ENCODE measurements at places on chromosomes 1 and 21. TPM values are rescaled to one million over a fixed set of nuclear protein-coding genes. Genes with fewer than 3 reads are reported as not detected.

DNA sequence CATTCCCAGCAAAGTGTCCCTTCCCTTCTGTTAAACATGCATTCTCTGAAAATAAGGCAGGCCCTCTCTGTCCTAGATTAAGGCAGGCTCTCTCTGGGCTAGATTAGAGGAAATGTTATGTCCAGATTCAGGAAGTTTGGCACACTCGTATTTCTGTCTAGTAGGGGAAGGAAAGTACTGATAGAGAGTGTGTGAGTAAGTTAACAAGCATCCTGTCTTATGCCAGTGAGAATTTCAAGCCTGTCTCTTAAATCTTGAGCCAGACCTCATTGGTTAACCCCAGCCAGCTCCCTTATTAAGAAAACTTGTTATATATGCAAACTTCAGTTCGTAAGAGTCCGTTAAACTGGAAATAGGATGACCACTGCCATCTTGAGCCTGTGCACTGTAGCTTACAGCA is 31.6 kb downstream of the IGSF5 start:
- no peak for DNase-seq

Gene MATN1
- not detected for total RNA-seq

DNA sequence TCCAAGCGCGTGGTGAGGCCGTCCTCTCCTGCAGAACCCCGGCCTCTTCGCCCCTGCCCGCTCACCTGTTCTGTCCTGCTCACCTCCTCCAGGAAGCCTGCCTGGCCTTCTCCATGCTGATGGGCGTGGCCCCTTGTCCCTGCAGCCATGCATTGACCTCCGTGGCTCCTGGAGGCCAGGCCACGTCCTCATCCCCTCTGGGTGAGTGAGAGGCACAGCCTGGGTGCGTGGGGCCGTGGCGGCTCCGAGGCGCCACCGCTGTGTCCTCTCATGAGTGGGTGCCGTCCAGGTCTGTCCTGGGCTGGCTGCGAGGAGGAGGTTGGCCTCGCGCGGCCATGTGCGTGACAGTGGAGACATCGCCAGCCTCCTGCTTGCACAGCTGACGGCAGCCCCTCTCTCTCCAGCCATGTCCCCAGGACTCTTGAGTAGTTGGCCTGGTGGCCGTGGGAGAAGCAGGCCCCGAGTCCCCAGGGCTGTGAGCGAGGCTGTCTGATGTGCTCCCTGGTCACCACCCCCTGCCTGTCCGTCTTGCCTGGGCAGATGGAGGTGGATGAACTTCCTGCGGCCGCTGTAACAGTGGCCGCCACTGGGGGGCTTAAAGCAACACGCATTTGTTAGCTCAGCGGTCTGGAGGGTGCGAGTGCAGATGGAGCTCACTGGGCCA is 58.1 kb downstream of the PRKCZ start:
- DNase-seq = no peak

- DNase-seq = no peak
Measured at GRCh38 chr1:239112101-239112935, 274.1 kb upstream of the CHRM3 start.

GRCh38 chr1:71919811-71920509 is 362.4 kb downstream of the NEGR1 start:
- DNase-seq = no peak

- DNase-seq = no peak
Measured at GRCh38 chr1:39149509-39149908, 55.0 kb upstream of the MACF1 start.

DNA sequence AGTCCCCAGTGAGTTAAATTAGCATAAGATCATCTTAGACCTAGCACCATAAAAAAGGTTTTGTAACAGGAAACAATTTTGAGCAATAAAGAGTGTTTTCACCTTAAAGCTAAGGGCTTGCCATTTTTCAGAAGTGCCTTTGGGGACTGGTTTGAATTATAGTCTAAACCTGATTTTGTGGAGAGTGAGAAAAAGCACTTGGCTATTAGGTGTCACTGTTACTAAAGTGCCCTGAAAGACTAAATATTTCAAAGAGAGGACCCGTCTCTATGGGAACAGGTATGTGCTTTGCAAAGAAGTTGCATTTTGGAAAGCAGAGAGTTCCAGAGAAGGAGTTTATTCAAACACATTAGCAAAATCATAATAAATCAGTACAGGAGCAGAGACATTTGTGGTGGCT is 9.1 kb downstream of the NTNG1 start:
- DNase-seq = no peak

DNA sequence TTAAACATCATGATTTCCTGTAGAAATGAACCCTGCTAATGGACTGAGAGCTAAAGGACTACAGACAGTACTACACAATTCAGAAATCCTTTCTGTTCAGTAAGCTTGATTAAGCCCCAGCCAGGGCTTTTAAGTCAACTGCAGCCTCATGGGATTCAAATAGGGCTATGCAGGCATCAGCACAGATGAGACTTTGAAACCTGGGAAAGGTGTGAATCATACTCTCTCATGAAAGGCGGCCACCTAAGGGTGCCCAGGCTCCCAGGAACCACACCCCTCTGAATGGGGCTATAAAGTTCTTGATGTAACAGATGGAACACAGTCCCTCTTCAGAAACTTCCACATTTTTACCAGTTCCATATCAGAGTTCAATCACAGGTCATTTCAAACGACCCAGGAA is 7.6 kb downstream of the SIPA1L2 start:
- DNase-seq = peak; percentile 68

DNA sequence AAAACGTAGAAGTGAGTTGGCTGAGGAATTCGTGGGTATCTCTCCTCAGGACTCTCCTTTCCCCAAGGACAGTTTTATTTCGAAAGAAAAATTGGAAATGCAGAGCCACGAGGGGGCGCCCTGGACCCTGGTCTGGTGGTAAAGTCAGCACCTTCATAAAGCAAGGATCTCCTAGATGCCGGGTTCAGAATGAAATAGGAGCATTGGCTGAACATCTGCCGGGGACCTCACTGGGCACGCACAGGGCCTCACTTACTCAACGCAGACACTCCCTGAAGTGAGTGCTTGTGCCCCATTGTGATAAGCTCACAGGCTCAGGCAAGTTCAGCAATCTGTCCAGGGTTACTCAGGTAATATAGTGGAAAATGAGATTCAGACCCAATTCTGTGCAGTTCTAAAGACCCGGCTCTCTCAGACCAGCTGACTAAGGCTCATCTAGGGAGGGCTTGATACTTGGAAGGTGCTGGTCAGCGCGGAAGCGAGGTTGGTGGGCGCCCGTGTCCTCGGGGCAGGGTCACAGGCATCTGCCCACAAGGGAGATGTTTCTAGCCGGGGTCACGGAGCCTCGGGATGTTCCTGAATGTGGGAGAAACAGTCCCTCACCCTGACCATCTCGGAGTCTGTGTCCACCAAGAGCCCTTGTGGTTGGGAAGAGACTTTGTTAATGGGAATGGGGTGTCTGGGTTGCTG is 55.7 kb upstream of the ETV3 start:
- DNase-seq = peak; percentile 75

DNA sequence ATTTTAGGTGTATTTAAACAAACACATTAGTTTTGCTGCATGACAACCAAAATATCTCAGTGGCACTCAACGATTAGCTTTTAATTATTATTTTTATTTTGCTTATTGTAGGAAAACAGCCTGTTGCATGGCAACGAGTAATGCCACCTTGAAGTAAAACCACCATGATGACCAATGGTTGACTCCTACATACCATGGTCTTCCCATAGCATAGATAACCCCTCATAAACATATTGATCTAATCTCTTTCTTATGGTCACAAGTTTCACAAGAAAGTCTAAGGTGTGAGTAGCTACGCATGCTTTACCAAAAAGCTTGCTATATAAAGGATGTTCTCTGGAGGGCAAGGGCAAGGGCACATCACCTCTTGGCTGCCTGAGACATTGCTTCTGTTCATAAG is 61.5 kb upstream of the PTBP2 start:
- no peak for DNase-seq

Gene INAVA
- 235 TPM for total RNA-seq

- no peak for DNase-seq
Measured at GRCh38 chr1:29754573-29755375, 518.5 kb downstream of the PTPRU start.

GRCh38 chr1:30234091-30234490 is 489.3 kb downstream of the MATN1 start:
- no peak for DNase-seq

Gene UBXN10
- total RNA-seq = 5.6 TPM

- DNase-seq = no peak
Measured at GRCh38 chr1:206589206-206589605, 23.1 kb downstream of the EIF2D start.

DNA sequence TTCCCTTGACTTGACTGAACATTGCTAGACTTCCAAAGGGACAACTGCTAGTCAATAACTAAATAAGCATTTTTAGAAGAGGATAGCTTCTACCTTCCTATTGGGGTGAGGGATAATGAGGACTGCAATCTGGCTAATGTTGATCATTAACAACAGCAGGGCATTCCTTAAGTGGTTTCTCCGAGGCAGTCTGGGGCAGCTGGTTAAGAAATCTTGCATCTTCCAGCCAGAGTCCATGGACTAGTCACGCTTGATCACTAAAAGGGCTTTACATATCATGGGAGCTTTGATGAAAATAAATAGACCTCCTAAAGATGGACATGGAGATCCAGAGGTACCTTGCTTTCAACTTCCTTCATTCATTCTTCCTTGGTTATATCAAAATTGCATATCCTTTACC is 329.4 kb upstream of the ESRRG start:
- DNase-seq = no peak

GRCh38 chr1:187961895-187962294 is 1133.1 kb downstream of the PLA2G4A start:
- no peak for DNase-seq

GRCh38 chr21:36839123-36839522 is 127.3 kb downstream of the HLCS start:
- DNase-seq = no peak

GRCh38 chr21:24395320-24395923 is 1211.9 kb downstream of the MRPL39 start:
- no peak for DNase-seq

- DNase-seq = no peak
Measured at GRCh38 chr1:145947551-145947950, 10.3 kb downstream of the LIX1L start.

DNA sequence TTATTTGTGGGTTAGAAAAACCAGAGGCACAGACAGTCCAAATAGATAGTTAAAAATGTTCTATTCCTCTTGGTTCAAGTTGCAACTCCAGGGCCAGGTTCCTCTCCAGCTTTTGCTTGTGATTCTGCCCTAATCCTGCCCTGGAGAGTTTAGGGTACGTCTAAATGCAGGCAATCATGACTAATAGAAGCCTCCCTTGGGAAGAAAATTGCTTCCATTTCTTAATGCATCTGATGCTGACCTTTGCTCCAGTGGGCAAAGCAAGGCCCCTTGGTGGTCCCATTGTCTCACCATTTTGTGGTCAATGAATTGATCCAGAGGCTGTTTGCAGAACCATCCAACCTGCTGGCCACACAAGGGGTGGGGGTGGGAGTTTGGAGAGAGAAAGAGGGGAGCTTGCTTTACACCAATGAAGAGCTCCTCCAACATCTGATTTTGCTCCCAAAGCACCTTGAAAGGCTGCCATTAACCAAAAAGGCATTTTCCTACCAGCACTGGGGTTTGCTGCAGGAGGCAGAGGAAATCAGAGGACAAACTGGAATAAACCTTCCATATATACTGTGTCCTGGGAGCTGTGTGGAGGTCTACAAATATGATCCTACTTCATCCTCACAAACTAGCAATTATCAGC is 31.3 kb downstream of the C8B start:
- DNase-seq = no peak

Gene MCOLN2
- total RNA-seq = 50.4 TPM

DNA sequence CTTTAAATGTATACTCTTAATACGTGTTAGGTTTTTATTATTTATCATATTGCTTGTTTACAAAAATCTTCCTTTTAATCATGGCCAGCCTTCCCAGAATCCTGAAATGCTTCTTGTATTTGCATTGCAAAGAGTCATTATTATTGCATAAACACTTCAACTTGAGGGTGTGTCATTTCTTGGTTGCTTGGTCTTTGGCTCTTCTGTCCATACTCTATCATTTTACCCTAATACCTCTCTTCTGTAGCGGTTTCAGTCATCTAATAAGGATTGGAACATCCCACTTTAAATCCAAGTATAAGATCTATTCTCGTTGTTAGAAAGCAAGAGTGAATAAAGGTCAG is 200.6 kb upstream of the CACYBP start:
- DNase-seq = no peak

Gene PGLYRP4
- not detected for total RNA-seq

Gene PRDX6
- total RNA-seq = 489 TPM

GRCh38 chr1:79716447-79716846 is 709.9 kb upstream of the ADGRL4 start:
- DNase-seq = no peak

- no peak for DNase-seq
Measured at GRCh38 chr1:90210633-90211491, 216.0 kb downstream of the ZNF326 start.

DNA sequence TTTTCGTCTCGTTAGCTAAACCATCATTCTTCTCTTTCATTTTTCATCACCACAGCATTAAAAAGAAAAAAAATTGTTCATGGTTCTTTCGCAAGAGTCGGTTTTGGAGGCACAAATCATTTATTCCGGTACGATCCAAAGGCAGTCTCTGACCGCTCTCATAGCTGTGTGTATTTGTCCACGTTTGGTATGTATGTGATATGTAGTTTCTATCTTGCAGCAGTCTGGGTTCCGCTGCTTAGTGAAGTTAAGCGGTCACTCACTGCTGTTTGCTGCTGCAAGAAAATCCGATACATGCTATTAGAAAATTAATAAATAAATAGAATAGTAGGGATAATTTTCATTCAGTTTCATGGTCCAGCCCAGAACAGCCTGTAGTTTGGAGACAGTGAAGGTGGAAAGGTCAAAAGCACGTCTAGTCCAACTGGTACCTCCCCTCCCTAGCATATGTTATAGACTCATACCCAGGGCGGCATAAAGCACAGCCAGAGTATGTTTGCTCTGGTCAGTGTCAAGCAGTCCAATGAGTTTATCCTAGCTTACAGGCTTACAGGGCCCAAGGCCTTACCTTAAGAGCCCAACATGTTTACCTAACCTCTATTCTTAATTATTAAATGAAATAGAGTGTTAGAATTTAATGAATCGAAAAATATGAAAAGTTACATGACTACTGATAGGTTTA is 2.5 kb downstream of the FMN2 start:
- no peak for DNase-seq

Gene TSPAN2
- 16.4 TPM for total RNA-seq

- DNase-seq = no peak
Measured at GRCh38 chr1:145877923-145878486, 7.7 kb downstream of the ANKRD35 start.

- DNase-seq = no peak
Measured at GRCh38 chr1:176790786-176791185, 327.8 kb downstream of the PAPPA2 start.
